Left ventricle myocardium inferior (tissue), 1 donor: ENCODE measurements at places on chromosomes 5 and 9. TPM values are rescaled to one million over a fixed set of nuclear protein-coding genes. Genes with fewer than 3 reads are reported as not detected.

Gene LCN15
- total RNA-seq = 0.41 TPM

Gene CMBL
- 50.4 TPM for total RNA-seq

Gene CARD19
- total RNA-seq = 35.8 TPM

Gene CRHBP
- total RNA-seq = 0.63 TPM

Gene C9
- total RNA-seq = not detected

Gene C5orf58
- 1.0 TPM for total RNA-seq

Gene JAKMIP2
- total RNA-seq = 0.41 TPM

Gene C5orf63
- 10.3 TPM for total RNA-seq

Gene IRX4
- total RNA-seq = 18.6 TPM

Gene INSL4
- total RNA-seq = not detected
